ENCODE measurements at places on chromosomes 7 and 10. TPM values are rescaled to one million over a fixed set of nuclear protein-coding genes. Genes with fewer than 3 reads are reported as not detected.

- no peak for ATAC-seq
Observed at GRCh38 chr7:96330193-96330592, 8.3 kb upstream of the SLC25A13 start.

Gene HPSE2
- total RNA-seq: 19.1 TPM

- ATAC-seq: no peak
Observed at GRCh38 chr7:94431176-94431575, 36.5 kb downstream of the COL1A2 start.

DNA sequence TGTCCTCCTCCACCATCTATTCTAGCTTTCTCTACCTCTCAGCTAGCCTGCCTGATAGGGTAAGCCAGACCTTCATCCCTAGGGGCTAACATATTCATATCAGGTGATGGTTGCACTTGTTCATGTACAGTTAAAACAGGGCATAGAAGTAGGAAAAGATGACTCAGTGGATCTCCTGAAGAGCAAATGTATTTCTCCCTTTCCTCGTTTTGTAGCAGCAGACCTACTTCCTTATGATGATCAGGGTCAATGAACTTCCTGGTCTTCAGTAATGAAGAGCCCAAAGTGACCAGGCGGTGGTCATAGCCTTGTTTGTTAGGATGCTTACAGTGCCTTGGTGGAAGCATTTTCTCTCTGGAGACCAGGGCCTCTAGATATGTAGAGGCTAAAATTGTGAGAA is 6.3 kb downstream of the LIPJ start:
- ATAC-seq: no peak

- ATAC-seq: no peak
Observed at GRCh38 chr10:72323771-72324191, 30.9 kb downstream of the DNAJB12 start.

Gene FAM237B
- total RNA-seq: not detected

DNA sequence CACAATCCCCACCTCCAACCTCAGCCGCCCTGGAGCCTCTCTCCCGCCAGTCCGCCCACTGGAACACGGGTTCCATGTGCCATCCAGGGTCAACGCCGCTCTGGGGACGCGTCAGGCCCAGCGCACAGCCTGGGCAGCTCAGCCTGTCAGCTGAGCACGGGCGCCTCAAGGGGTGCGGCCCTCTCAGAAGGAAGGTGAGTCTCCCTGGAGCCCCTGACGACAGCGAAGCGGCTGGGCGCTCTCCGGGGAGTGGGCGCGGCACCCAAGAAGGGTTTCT is 1.2 kb upstream of the SLC18A3 start:
- ATAC-seq: no peak

Gene GJC3
- 0.62 TPM for total RNA-seq

- ATAC-seq: no peak
Observed at GRCh38 chr10:75429159-75429827, 2.1 kb upstream of the LRMDA start.

GRCh38 chr10:128884496-128885072 is 582.5 kb upstream of the MGMT start:
- no peak for ATAC-seq

- ATAC-seq: no peak
Observed at GRCh38 chr10:44581996-44582395, 197.1 kb upstream of the CXCL12 start.

DNA sequence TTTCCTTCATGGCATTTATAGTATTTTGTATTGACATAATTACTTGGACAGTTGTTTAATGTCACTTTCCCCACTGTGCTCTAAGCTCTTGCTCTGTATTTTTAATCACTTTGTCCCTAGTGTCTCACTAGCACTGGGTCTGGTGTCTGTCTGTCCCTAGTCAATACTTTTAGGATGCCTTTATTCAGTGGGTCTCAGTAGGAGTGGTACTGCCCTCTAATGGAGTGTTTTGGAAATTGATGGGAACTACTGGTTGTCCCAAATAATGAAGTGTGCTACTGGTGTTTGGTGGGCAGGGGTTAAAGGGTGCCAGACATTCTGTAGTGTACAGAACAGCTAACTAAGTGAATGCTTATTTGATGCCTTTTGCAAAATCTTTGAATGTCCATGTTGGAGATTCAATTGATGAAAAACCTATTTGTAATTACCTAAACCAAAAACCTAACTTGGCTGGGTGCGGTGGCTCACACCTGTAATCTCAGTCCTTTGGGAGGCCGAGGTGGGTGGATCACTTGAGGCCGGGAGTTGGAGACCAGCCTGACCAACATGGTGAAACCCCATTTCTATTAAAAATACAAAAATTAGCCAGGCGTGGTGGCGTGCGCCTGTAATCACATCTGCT is 33.3 kb downstream of the CDK14 start:
- no peak for ATAC-seq

DNA sequence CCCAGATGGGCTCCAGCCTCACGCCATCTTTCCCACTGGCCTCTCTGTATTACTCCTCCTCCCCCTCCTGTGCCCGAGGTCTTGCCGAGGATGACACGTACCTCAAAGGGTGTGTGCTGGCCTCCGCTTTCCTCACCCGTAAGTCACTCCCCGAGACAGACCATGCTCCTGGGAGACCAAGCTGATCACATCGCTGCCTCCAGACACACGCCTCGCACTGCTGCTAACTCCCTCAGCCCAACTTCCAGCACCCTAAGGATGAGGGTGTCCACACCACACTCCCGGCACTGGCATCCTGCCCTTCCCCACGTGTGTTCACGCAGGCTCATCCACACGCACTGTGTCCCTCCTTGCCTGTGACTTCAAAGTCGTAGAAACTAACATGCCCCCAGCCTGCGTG is 24.0 kb downstream of the MAD1L1 start:
- no peak for ATAC-seq

GRCh38 chr7:70353946-70354335 is 755.7 kb downstream of the AUTS2 start:
- ATAC-seq: no peak

DNA sequence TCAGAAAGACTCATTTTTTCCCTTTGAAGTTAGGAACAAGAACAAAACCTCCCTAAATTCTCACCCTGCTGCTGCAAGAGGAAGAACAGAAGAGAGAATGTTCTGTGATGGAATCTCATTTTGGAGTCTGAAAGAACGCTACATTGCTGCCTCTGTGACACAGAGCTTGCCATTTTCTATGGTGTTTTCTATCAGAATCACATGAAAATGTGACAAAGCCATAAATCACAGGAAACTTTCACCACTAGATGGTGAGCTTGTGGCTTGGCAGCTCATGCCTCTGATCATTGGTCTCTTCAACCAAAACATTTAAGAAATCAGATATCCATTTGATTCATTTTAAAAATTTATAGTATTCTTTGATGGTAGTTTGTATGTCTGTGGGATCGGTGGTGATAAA is 82.9 kb downstream of the CADPS2 start:
- ATAC-seq: no peak

DNA sequence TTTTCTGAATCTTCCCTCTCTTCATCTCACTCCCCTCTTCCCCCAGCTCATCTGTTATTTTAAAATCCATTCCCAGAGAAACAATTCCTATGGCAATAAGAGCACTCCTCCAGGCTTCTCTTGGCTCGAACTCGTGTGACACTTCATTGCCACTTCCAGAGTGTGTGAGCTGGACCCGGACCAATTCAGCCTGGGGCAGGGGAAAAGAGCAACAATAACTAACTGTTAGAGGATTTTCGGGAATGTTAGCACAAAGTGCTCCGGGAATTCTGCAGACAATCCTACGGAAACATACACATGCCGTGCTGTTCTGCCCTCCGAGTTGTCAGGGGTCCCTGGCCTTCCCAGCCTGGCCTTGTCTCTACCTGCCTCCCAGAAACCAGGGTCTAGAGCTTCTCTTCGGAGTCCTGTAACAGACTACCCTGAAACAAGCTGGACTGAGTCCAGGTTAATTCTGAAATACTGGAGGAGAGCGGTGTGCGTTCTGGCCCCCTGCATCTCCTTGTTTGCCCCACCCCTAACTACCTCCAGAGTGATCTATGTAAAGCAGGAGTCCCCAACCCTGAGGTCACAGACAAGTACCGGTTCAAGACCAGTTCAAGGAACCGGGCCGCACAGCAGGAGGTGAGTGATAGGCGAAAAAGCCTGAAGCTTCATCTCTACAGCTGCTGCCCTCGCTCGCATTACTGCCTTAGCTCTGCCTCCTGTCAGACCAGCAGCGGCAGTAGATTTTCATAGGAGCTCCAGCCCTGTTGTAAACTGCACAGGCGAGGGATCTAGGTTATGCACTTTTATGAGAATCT is 11.3 kb downstream of the COL26A1 start:
- ATAC-seq: no peak

DNA sequence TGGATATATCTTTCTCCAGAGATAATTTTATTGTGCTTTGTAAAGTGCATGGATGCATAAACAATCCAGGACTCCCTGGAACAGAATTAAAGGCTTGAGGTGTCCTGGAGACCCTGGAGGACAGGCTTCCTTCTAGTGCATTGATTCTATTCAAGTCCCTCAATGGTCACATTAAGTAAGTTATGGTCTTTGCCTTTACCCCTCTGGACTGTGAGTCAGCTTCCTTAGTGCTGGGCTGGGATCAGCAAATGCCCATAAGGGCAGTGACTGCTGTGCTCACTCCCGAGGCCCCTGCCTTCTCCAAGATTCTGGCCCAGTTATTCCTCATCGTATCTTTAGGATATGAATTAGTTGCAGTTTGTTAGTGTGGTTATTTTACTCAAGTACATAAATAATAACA is 178.7 kb upstream of the PRSS58 start:
- no peak for ATAC-seq

DNA sequence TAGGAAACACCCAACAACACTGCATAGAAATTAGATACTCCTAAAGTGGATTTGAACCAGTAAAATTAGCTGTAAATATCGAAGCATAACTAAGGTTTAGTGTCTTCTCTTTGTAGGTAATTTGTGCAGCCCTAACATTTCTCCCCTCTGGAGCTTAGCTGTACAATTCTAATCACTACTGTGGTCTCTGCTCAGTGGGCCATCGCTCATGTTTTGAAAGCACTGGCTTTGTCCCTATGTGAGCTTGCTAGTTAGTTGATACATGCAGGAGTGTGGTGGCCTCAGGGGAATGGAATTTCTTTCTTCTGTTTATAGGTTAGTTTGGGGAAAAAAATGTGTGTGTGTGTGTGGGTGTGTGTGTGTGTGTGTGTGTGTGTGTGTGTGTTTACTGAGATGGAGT is 373.1 kb downstream of the DPP6 start:
- no peak for ATAC-seq

DNA sequence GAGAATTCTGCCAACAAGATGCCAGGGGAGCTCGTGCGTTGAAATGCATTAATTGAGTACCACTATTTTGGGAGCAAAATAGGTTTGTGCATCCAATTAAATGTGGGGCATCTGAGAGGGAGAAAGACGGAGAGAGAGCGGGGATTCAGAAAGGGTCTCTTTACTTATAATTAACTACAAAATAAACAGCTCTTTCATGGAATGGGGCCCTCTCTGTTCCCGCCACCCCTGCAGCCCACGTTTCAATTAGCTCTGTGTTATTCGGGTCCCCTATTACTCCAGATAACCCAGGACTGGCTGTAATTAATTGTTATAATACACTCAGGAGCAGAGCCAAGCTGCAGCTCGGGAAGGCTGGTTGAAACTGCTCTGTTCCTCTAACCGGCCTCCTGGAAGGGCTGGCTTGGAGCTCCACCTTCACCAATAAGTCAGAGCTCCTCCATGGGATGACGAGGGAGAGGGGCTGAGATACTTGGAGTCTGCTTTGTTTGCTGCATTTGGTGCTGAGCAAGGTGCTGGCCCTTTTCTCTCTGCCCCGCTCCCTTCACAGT is 67.8 kb downstream of the CARD11 start:
- no peak for ATAC-seq

DNA sequence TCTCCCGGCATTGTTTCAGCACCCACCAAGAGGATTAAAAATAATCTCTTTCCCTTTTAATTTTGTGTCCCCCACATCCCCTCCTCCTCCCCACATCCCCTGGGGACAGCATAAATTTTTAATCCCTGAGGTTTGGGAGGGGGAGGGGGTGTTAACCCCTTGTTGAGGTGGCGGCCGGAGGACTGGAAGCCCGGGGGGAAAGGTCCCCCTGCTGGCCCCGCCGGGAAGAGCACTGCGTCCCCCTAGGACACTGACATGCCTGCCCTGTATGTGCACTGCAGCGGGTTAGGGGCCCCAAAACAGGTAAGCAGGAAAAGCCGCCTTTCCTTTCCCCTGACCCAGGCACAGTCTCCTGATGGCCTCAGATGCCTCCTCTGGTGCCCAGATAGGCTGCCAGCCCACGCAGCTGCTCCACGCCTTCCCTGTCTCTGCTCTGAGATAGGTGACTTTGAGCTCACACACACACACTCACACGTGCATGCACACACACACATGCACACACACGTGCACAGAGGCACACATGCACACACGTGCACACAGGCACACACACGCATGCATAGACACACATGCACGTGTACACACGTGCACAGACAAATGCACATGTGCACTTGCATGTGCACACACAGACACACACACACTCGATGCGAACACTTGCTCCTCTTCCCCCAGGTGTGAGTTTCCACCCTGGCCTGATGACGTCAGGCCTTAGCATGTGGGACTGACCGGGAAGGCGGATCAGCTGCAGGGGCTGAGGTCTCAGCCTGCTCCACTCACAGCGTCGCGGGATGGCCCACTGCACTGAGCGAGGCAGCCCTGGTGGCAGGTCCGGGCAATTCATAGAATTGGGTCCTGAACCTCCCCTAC is 12.3 kb downstream of the CNPY1 start:
- ATAC-seq: no peak

Gene SLC26A5
- not detected for total RNA-seq

GRCh38 chr7:83159731-83160130 is 3.0 kb downstream of the PCLO start:
- ATAC-seq: no peak

- ATAC-seq: peak; percentile 25
Observed at GRCh38 chr7:111137296-111138192, 46.6 kb downstream of the LRRN3 start.

Gene TEX47
- not detected for total RNA-seq

- no peak for ATAC-seq
Observed at GRCh38 chr7:113158756-113159155, 40.4 kb upstream of the SMIM30 start.

GRCh38 chr7:24432677-24433076 is 140.6 kb upstream of the PALS2 start:
- no peak for ATAC-seq

- ATAC-seq: peak; percentile 31
Observed at GRCh38 chr7:18495412-18496340, at the start of gene HDAC9. Gene HDAC9 (plus strand): TSS chr7:18495749. CDS start chr7:18496303, 554 bp downstream.
